Lower lobe of right lung (tissue), 2 donors: ENCODE measurements at places on chromosomes 11 and 22.
A peak's percentile ranks its signal among the peaks of the same experiment; 100 is the strongest.

- H3K4me3 ChIP-seq, result no peak overlapping the region
- H3K4me1 ChIP-seq, result no peaks in the 10 kb centered on the region
- no peak for DNase-seq
- H3K27ac ChIP-seq, result no peak overlapping the region
These were observed 286.2 kb upstream of the NARS2 start for GRCh38 chr11:78860720-78861422.

- no peak overlapping the region for H3K4me3 ChIP-seq
- peaks cover 37% of the 10 kb centered on the region for H3K4me1 ChIP-seq
- H3K27ac ChIP-seq, result no peak overlapping the region
- no peaks in the 10 kb centered on the region for H3K36me3 ChIP-seq
- H3K27me3 ChIP-seq, result no peaks in the 10 kb centered on the region
- peak; percentile 86 for DNase-seq
These were observed 47.0 kb downstream of the PACSIN2 start for GRCh38 chr22:42967933-42968332.

DNA sequence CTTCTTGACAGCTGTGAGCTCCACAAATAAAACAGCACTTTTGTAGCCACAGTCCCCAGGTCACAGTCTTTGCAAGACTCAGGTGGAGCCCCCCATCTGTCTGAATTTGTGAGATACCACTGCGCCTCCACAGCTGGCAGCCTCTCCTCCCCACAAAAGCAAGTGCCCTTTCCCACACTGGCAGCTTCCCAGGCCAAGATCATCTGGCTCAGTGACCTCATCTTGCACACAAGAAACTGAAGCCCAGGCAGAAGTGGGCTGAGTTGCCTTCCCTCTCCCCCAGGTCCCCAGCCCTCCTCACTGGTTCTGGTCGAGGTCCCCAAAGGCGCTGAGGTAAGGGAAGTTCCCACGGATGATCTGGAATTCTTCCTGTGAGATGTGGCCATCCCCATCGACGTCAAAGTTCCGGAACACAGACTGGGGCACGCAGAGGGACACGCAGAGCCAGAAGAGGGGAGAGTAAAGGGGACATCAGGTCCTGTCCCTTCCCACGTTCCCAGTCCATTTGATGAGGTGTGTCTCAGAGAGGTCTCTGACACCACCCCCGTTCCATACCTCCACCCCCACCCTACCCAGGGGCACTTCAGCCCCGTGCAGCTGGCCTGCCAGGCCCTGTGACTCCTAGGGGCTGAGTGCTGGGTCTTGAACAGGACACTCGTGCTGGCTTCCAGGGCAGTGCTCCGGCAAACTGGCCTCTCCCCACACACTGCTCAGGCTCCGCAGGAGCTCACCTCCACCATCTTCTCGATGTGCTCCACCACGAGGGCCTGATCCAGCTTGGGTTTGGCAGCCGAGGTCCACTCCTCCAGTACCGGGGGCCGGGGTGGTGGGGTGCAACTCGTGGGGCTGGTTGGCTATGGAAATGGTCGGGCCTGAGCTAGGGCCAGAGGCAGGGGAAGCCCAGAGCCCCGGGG is 8.9 kb downstream of the RASGRP2 start:
- no peak overlapping the region for H3K4me3 ChIP-seq
- H3K27me3 ChIP-seq, result no peaks in the 10 kb centered on the region
- no peaks in the 10 kb centered on the region for H3K4me1 ChIP-seq
- H3K36me3 ChIP-seq, result peaks cover 51% of the 10 kb centered on the region
- DNase-seq, result no peak
- no peak overlapping the region for H3K27ac ChIP-seq

GRCh38 chr11:91220476-91221202 is 997.8 kb upstream of the CHORDC1 start:
- no peak overlapping the region for H3K4me3 ChIP-seq
- DNase-seq, result no peak
- no peaks in the 10 kb centered on the region for H3K27me3 ChIP-seq
- no peak overlapping the region for H3K27ac ChIP-seq
- no peaks in the 10 kb centered on the region for H3K36me3 ChIP-seq
- H3K4me1 ChIP-seq, result no peaks in the 10 kb centered on the region

GRCh38 chr11:2750101-2750681 is 50.4 kb upstream of the KCNQ1OT1 start:
- DNase-seq, result peak; percentile 28
- H3K36me3 ChIP-seq, result no peaks in the 10 kb centered on the region
- H3K4me3 ChIP-seq, result no peak overlapping the region
- no peak overlapping the region for H3K27ac ChIP-seq

- no peak overlapping the region for H3K4me3 ChIP-seq
- peak; percentile 51 for DNase-seq
- H3K36me3 ChIP-seq, result no peaks in the 10 kb centered on the region
- H3K27me3 ChIP-seq, result no peaks in the 10 kb centered on the region
These were observed 61.8 kb downstream of the UBASH3B start for GRCh38 chr11:122717264-122717867.

- no peaks in the 10 kb centered on the region for H3K36me3 ChIP-seq
- DNase-seq, result no peak
- H3K4me1 ChIP-seq, result peaks cover 13% of the 10 kb centered on the region
- no peak overlapping the region for H3K4me3 ChIP-seq
- H3K27me3 ChIP-seq, result no peaks in the 10 kb centered on the region
These were observed 233.4 kb downstream of the ST3GAL4 start for GRCh38 chr11:126588630-126589491.

- no peak for DNase-seq
- no peaks in the 10 kb centered on the region for H3K4me1 ChIP-seq
- no peak overlapping the region for H3K4me3 ChIP-seq
- H3K27me3 ChIP-seq, result no peaks in the 10 kb centered on the region
- H3K27ac ChIP-seq, result no peak overlapping the region
These were observed 51.3 kb upstream of the LARGE1 start for GRCh38 chr22:33971561-33971961.

DNA sequence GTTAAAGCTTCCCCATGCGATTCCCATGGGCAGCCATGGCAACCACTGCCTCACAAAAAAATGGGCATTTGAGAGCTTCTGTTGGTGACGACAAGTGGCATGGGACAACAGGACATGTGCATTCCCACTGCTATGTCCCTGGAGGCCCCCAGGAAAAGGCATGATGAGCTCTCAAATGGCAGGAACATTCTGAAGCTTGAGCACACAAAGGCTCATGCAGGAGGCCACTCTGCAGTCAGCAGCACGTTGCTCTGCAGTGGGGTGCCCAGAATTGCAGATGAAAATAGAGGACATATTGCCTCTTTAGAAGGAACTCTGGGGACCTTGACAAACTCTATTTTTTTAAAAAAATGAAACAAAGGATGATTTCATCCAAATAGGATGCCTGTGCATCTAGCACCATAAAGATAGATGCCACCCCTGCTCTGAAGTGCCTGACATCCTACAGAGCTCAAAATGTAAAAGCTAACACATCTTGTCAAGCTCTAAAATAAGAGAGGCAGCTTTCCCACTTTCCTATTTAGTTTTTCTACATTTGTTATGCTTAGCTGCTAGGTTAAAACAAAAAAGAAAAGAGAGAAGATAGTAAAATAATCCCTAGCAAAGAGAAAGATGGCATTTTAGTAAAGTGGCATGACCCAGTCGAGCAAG is 277.6 kb upstream of the ZC3H12C start:
- no peak overlapping the region for H3K27ac ChIP-seq
- no peaks in the 10 kb centered on the region for H3K4me1 ChIP-seq
- no peak for DNase-seq
- H3K36me3 ChIP-seq, result no peaks in the 10 kb centered on the region
- no peaks in the 10 kb centered on the region for H3K27me3 ChIP-seq
- H3K4me3 ChIP-seq, result no peak overlapping the region
